Stimulated activated CD8-positive, alpha-beta memory T cell treated with anti-CD3 and anti-CD28 coated beads, Interleukin-2, amount 100 ng/mL, for 1 hour (primary cell): ENCODE measurements at places on chromosomes 2 and 18.

DNA sequence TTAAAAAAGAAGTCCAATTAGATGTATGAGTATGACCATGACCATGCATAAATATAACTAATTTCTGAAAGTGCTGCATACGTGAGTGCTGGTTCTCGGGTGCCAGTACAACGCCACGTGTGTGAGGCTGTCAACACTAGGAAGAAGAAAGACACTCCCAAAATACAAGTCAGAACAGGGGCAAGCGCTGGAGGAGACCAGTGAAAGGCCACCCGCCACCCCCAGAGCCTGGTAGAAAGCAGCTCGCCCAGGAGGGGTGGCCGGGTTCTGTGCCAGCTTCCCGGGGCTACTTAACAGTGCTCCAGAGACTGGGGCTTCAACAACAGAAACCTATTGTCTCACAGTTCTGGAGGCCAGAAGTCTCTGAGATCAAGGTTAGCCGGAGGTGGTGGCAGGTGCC is 147.6 kb downstream of the RTP5 start:
- DNase-seq: no peak

GRCh38 chr2:83233326-83233725 is 1225.8 kb downstream of the SUCLG1 start:
- no peak for DNase-seq

DNA sequence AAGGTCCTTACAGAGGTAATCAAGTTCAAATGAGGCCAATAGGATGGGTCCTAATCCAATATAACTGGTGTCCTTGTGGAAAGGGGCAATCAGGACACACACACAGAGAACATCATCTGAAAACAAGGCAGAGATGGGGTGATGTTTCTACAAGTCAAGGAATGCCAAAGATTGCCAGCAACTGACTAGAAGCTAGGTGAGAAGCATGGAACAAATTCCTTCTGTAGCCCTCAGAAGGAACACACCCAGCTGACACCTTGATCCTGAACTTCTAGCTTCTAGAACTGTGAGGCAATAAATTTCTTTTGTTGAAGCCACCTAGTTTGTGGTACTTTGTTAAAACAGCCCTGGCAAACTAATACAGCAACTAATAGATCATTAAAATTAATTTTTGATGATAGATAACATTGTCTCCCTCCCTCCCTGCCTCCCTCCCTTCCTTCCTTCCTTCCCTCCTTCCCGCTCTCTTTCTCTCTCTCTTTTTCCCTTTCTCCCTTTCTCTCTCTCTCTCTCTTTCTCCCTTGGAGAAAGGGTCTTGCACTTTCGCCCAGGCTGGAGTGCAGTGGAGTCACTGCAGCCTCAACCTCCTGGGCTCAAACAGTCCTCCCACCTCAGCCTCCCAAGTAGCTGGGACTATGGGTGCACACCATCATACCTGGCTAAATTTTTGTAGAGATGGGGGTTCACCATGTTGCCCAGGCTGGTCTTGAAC is 10.3 kb upstream of the CD8A start:
- DNase-seq: no peak

DNA sequence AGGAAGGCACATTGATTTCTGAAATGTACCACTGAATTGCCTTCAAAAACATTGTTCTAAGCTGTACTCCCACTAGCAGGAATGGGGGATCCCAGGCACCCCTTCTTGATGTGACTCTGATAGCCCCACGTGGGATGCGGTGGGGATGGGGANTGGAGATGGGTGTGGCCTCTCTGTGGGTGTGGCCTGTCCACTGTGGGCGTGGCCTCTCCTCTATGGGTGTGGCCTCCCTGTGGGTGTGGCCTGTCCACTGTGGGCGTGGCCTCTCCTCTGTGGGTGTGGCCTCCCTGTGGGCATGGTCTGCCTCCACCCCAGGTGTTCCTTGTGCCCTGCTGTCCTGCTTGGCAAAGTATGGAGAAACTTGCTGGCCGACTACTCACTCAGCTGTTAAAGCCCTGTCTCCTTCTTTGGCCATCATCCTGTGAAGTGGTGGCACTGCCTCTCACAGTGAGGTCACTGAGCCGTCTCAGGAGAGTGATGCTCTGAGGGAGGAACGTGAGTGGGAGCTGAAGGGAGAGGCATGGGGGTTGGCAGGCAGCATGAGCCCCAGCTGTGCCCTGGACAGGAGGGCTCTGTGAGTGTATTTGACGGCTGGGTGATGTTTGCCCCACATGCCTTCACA is 6.7 kb upstream of the PARD6G start:
- DNase-seq: no peak

DNA sequence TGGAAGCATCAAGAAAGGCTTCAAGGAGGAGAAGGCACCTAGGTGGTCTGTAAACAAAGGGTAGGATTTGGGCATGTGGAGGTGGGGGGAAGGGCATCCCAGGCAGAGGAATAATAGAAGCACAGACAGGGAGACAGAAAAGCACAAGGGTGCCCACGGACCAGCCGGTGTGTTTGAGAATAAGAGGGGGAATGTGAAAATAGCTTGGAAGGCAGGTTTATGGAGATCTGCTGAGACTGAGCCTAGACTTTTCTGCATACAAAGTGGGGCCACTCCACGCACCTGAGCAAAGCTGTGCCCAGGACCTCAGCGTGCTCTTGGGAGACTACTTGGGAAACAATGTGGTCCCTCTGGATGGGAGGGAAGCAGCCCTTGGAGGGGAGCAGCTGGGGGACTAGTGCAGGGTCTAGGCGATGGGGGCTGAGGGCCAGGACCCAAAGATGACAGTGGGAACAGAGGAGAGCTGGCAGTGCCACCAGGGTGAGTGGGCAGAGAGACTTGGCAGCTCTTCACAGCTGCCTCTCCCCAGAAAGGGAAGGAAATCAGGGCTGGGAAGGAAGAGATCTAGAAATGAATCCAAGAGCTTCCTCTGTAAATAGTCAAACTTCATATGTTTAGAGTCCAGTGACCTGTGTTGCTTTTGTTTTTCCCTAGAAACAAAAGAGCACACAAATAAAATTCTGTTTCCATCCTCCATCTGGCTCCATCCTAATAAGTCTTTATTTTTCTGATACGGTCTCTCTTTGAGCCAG is 110.7 kb upstream of the SMAD7 start:
- DNase-seq: no peak

GRCh38 chr2:239201884-239202283 is 198.9 kb downstream of the HDAC4 start:
- DNase-seq: no peak

DNA sequence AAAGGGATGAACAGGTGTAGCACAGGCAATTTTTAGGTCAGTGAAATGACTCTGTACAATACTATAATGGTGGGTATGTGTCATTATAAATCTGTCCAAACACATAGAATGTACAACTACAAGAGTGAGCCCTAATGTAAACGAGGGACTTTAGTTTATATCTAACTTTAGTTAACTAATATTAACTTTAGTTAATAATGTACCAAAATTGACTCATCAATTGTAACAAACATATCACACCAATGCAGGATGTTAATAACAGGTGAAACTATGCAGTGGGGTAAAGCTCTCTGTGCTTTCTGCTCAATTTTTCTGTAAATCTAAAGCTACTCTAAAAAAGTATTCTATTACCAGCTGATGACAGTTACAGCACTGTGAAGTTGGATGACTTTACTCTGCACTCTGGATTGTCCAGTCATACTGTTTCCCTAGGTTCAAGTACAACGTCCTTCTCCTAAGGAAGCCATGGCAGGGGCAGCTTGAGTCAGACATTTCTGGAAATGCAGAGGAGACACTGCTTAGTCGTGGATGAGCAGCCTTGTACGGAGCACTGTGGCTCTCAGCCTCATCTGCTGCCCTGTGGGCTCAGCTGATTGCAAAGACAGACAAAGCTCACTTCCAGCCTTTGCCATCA is 26.1 kb downstream of the TGFA start:
- DNase-seq: no peak

DNA sequence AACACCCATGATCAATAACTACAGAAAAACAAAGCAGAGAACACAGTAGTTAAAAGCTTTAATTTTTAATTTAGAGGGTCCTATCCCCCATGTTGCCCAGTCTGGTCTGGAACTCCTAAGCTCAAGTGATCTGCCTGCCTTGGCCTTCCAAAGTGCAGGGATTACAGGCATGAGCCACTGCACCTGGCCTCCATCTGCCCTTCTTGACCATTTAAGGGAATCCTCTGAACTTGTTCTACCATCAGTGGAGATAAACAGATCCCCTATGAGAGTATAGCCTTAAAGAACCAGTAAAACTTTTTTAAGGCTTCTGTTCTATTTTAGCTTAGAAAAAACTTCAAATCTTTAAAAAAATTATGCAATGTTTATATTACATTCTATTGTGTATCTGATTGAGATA is 13.5 kb upstream of the ATP5MC3 start:
- DNase-seq: no peak
